ENCODE measurements at places on chromosomes 1 and 21.

- no peak for DNase-seq
Observed at GRCh38 chr1:168506204-168506819, 37.5 kb downstream of the XCL2 start.

DNA sequence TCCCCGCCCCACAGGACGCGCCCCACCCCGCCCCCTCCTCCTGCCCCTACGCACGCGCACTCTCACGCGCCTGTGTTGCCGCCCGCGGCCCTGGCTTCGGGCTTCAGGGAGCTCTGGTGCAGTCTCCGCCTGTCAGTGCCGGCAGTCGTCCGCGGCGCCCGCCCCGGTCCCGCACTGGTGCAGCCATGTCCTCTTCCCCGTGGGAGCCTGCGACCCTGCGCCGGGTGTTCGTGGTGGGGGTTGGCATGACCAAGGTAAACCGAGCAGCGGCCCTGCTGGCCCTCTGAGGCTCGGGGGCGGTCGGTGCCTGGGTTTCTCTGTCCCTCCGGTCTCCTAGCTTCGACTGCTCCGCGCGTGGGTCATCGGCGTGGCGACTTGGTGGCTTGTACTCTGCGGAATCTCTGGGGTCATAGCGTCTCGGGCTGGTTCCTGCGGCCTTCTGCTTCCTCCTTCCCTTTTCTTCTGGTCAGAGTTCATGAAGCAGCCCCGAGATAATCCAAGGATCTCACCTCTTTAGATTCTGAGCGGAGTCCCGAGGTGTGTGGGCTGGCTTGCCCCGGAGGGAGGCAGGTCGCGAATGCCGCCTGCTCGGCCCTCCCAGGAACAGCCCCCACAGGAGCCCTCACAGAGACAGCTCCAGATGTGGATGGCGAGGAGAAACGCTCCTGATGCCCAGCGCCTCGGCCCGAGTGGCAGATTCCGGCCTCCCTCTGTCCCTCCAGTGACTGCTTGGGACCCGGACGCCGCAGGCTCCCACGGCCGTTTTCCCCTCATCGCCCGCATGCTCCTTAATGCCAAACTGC lies at the start of gene SCP2:
Gene SCP2 (plus strand): TSS at position 65 of the 803 bp plus-strand sequence. CDS start 121 bp downstream, at position 186.
- peak; percentile 59 for DNase-seq

DNA sequence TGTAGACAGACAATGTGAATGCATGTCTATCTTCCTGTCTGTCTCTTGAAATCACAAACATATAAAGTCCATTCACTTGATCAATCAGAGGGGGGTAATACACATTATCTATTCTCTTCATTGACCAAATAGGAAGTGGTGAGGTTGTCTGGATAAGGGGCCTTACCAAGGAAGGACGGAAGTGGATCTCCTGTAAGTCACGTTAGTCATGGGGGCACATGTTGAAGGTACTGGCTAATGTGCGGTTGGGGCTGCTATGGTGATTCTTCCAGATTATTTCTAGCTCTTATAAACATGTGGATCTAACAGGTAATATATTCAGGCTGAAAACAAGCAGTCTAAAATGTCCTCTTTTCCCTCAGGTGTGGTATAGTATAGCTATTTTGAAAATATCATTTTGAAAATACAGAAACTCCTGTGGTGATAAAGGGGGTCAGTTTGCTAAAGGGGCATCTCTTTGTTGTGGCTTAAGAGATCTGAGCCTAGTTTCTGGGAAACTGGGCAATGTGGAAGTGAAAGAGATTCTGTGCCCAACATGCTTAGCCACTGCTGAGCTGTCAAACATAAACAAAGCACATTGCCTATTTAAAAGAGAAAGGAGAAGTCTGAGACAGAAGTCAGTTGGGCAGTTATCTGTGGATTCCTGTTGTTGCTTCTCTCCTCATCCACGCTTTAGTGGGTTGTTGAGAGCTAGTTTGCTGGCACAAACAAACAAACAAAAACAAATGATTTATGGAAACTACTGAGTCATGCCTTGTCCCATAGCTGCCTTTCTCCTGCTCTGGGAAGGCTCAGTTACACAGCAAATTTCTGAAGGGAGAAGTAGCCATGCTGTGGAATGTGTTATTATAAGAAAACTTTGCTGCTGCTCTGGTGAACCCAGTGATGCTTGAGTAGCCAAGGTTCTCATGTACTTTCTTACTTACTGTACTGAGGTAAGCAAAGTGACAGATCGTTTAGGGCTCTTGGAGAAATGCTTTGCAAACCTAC lies 166.9 kb downstream of the HLX start:
- DNase-seq = no peak

GRCh38 chr1:25011275-25011674 lies 81.2 kb upstream of the RUNX3 start:
- DNase-seq = no peak

DNA sequence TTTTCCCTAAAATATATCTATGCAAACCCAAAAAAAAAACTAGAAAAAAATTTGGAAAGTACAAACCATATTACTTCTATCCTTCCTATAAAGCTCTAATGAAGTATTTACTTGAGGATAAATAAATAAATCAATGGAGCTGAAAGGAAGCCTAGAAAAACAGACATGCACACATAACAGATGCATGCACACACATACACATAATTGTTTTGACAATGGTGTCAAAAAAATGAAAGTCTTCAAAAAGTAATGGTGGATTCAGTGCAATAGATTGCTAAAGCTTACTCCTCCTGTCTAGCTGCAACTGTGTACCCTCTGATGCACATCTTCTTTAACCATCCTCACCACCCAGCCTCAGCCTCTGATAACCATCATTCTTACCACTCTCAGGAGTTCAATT lies 521.9 kb upstream of the RGS18 start:
- DNase-seq = no peak

DNA sequence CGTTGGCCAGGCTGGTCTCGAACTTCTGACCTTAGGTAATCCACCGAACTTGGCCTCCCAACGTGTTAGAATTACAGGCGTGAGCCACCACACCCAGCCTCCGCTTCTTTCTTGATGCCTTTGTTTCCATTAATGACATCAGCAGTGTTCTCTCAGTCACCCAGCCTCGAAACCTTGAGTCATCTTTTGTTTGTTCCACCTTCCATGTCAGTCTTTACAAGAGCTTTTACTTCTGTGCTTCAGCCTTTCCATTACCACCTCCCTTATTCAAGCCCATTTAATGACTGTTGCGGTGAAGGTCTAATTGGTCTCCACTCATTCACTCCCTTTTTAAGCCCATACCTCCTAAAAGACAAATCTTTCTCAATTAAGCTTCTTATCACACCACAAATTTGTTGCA lies 146.6 kb upstream of the ADGRL2 start:
- DNase-seq = no peak

DNA sequence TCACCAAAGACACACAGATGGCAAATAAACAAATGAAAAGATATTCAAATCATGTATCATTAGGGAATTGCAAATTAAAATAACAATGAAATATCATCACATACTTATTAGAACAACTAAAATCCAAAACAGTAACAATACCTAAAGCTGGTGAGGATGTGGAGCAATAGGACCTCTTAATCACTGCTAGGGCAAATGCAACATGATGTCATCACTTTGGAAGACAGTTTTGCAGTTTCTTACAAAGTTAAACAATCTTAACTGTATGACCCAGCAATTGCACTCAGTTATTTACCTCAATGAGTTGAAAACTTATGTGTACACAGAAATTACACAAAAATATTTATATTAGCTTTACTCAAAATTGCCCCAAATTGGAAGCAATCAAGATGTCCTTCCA lies 47.3 kb downstream of the SELENOF start:
- no peak for DNase-seq

GRCh38 chr1:22717037-22717760 lies 6.6 kb downstream of the EPHB2 start:
- no peak for DNase-seq

GRCh38 chr1:62621907-62622306 lies 24.6 kb downstream of the ANGPTL3 start:
- no peak for DNase-seq

GRCh38 chr1:240194120-240194519 lies 102.4 kb downstream of the FMN2 start:
- DNase-seq = no peak

DNA sequence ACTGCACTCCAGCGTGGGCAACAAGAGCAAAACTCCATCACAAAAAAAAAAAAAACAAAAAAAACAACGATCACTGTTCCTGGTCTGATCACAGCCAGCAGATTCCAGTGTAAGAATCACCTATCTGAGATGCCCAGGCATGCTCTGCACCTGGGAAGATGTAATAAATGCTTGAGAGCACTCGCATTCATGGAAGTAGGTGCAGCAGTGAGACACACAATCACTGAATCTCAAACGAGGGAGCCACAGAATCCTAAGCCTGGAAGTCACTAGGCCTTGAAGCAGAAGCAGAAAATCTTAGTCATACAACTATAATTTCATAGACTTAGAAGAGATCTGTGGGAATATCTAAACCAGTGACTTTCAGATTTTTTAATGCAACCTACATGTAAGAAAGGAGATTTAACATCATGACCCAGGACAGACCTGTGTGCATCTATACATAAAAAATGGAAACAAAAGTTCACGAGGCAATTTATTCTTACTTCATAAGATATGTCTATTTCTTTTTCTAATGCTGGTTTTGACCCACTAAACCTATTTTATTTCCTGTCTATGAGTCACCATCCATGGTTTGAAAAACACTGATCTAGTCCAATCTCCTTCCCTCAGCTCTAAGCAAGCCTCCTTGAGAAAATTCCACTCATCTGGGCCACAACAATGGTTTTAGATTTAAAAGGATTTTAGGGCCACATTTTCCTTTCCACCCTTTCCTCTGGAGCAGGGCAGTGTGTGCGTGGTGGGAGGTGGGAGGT lies 30.4 kb downstream of the RIMS3 start:
- no peak for DNase-seq

GRCh38 chr1:14570514-14570913 lies 28.0 kb upstream of the KAZN start:
- no peak for DNase-seq

DNA sequence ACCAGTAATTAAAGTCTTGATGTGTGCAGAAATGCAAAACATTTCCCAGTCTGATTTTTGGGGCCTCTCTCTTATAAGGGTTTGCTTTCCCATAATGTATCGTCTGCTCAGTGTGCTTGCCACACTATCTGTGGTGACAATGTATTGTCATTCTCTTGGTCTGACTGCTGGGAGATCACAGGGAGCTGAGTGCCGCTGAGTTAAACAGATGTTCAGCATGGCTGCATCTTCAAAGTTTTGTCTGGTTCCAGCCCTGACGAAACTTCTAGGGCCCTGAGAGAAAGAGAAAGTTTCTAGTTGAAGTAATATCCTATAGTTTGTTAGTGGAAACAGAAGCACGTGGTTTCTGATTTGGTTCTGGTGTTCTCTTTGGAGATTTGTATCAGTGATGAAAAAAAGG lies 42.6 kb downstream of the DNM3 start:
- DNase-seq = no peak

GRCh38 chr1:79044974-79045650 lies 38.6 kb upstream of the ADGRL4 start:
- no peak for DNase-seq

GRCh38 chr21:16377857-16378256 lies 648.1 kb downstream of the USP25 start:
- no peak for DNase-seq

- DNase-seq = no peak
Observed at GRCh38 chr1:100292711-100293110, 26.7 kb downstream of the RTCA start.

- DNase-seq = no peak
Observed at GRCh38 chr21:35005560-35006224, 43.4 kb downstream of the RUNX1 start.

DNA sequence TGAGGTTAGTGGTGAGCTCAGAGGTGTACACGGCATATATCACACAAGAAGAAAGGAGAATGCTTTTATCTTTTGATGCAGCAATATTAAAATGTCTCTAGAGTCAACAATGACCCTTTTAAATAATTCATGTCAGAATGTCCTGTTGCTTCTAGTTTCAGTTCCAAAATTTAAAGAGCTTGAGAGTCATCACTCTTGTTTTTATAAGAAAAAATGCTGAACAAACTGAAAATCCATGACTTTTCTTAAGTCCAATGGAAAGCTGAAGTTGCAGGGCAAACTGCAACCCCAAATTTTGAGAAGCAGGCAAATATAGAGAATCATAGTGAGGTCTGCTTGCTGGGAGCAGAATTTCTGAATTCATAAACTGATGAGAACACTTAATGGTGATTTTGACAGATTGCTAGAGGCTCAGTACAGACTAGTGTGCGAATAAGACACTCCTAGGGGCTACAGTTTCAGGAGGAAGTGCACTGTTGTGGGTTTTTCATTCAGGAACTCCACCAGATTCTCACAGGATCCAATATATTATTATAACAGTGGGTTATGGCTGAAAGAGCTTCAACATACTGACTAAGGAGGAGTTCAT lies 135.1 kb downstream of the CLIC6 start:
- DNase-seq = no peak

- no peak for DNase-seq
Observed at GRCh38 chr1:207922554-207922953, 11.6 kb upstream of the CD34 start.

- DNase-seq = no peak
Observed at GRCh38 chr1:3651930-3652547, at the start of gene TP73. TSS of gene TP73 (plus strand) at chr1:3652516. CDS start at chr1:3682366, 29,850 bp downstream.

- DNase-seq = no peak
Observed at GRCh38 chr1:203073469-203073868, 12.3 kb downstream of the MYOG start.

GRCh38 chr1:41612953-41613352 lies 128.5 kb upstream of the EDN2 start:
- no peak for DNase-seq

- DNase-seq = no peak
Observed at GRCh38 chr1:178665579-178665978, 59.5 kb upstream of the RALGPS2 start.

DNA sequence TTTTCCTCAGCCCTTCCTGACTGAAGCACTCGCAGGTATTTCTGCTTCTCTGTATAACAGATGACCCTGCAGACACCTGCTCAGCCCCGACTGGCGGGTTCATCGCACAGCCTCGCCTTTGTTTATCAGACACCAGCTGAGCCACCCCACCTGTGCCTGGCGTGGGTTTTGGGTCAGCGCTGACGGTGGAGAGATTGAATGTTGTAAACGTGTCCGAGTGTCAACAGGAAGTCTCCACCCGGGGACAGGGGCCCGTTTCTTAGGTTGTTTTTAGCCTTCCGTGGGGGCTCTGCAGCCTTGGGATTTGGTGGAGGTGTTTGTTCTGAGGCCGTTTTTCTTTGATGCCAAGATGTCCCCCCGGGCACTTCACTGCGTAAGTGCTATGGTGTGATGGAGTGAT lies 60.1 kb downstream of the COL18A1 start:
- no peak for DNase-seq

DNA sequence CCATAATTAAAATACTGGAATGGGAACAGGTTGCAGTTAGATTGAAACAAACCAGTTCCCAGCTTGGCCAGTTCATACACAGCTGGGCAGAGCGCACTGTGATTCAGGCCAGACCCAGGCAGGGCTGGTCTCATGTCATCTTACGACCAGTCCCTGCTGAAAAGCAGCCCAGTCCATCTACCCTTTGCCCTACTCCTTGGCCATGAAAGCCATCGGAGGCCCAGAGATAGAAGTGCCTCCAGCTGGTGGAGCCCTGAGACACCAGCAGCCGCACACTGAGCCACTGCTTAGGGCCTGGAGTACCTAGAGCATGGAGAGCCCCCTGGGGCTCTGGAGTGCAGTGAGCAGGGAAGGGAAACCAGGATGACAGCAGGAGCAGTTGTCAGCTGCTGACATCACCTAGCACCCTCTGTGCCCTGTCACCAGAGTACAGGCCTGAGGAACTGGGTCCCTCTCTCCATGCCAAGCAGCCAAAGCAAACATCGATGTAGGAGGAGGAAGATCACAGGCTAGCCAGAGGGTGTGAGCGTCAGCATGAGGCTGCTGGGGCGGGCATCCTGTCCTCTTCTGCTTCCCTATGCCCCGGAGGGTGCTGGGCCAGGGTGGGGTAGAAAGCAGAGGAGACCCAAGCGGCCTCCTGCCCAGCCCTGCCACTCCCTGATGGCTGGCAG lies 34.2 kb upstream of the TMEM125 start:
- no peak for DNase-seq
